EH (cell line): ENCODE measurements at places on chromosomes 12 and 14.

GRCh38 chr12:100448656-100449055 lies 25.0 kb upstream of the NR1H4 start:
- no peak for DNase-seq

GRCh38 chr14:105015242-105015641 lies 5.6 kb downstream of the CDCA4 start:
- no peak for DNase-seq

DNA sequence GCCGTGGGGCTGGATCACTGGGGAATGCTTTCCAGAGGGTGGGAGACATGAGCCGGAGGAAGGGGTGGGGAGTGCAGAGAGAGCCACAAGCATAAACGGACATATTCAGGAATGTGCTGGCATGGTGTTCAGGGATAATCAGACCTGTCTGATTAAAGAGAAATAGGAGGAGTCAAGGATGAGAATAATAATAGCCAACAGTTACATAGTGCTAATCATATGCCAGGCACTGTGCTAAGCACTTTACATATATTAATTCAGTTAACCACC lies 43.7 kb downstream of the LTBP2 start:
- no peak for DNase-seq

- DNase-seq = no peak
These were observed 509.3 kb upstream of the CCDC196 start for GRCh38 chr14:65976761-65977404.

GRCh38 chr14:102026934-102027333 lies 59.9 kb downstream of the HSP90AA1 start:
- no peak for DNase-seq

GRCh38 chr12:104219361-104219892 lies 3.8 kb downstream of the TXNRD1 start:
- peak; percentile 99 for DNase-seq

DNA sequence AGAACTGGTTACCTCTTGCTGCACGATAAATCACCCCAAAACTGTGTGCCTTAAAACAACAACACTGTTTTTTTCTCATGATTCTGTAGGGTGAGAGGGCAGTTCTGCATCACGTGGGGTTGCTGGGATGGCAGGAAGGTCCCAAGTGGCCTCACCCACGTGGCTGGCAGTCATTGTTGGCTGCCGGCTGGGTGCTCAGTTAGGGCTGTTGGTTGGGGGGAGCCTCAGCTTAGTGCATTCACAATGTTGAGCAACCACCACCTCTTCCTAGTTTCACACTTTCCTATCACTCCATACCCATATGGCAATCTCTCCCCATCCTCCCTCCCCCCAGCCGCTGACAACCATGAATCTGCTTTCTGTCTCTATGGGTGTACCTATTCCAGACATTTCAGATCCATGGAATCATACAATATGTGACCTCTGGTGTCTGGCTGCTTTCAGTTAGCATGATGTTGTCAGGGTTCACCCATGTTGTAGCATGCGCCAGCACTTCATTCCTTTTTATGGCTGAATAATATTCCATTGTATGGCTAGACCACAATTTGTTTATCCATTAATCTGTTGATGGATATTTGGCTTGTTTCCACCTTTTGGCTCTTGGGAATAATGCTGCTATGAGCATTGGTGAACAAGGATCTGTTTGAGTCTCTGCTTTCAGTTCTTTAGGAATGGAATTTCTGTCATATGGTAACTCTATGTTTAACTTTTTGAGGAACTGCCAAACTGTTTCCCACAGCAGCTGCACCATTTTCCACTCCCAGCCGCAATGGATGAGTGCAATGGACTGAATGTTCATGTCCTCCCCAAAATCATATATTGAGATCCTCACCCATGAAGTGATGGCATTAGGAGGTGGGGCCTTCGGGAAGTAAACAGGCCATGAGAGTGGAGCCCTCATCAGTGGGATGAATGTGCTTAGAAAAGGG lies 11.2 kb upstream of the POP5 start:
- DNase-seq = no peak

DNA sequence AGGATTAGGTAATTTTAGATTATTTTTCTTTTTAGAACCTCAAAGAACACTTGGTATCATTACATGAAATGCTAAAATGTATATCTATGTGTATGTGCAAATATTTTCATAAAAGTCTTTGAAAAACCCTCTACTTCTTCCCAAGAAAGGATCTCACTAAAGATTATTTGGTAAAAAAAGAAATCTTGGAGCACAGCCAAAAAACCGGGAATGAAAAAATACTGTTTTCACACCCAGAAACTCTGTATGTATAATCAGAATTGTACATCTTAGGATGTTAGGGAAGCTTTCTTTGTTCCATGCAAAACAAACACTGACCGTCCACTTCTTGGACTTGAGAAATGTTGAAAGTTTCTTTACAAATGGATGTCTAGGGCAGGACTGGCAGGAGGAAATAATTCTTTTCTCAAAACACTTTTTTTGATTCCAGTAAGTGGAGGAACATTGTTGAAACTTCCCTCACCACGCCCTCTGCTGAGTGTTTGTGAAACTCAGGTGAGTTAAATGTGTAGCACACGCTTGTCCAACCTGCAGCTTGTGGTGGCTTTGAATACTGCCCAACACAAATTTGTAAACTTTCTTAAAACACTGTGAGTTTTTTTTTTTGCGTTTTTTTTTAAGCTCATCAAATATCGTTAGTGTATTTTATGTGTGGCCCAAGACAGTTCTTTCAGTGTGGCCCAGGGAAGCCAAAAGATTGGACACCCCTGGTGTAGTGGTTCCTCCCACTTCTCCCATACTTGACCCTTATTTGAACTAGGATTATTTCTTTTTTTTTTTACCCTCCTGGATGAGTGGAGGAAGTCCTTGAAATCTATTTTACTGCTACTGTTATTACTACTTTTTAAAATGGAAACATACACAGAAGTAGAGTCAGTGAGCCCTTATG lies 26.6 kb downstream of the FBXO34 start:
- no peak for DNase-seq

GRCh38 chr14:54189748-54190354 lies 207.0 kb upstream of the CDKN3 start:
- peak; percentile 91 for DNase-seq

GRCh38 chr14:24262821-24263733 lies at the start of gene TGM1:
Gene TGM1, minus strand, starts transcription at chr14:24263177. Its CDS starts 825 bp downstream, at chr14:24262352.
- peak; percentile 16 for DNase-seq

DNA sequence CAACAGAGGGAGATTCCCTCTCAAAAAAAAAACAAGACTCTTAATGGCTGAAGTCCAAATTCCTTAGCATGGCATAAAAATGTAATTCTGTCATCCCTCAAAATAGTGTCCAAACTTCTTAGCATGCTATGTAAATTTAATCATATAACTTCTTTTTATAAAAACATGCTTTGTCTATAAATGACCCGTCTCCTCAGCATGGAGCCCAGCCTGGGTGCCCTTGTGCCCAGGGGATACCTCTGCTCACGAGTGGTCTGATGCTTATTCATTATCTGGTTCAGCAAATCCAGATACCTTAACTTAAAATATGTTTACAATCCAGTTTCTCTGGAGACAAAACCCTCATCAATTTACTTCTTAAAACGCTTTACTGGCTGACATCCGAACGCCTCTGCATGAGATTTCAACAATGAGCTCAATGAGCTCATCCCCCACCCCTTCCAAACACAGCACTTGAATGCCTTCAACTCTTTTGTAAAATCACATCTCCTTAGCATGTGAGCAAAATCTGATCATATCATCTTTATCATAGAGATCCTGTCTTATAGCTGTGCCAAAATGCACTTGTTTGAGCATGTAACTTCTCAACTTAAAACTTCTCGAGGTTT lies 15.7 kb downstream of the RTL1 start:
- no peak for DNase-seq

DNA sequence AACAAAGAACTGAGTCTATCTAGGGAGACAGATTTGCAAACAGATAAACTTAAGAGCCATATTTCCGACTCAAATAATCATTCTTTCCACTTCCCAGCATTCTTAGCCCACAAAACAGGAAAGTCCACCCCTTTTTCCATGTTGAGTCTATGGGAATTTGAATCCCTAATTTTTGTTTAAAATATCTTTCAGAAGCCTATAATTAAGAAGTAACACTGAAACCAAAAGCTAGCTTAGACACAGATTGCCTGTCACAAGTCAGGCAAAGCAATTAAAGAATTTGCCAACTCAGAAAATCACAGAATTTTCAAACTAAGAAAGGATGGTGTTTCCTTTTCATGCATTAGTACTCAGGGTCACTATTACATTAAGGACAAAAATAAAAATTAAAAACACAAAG lies 17.0 kb downstream of the ATP2B1 start:
- DNase-seq = no peak
